H4 (cell line): ENCODE measurements at places on chromosomes 4 and X. TPM values are rescaled to one million over a fixed set of nuclear protein-coding genes. Genes with fewer than 3 reads are reported as not detected.

DNA sequence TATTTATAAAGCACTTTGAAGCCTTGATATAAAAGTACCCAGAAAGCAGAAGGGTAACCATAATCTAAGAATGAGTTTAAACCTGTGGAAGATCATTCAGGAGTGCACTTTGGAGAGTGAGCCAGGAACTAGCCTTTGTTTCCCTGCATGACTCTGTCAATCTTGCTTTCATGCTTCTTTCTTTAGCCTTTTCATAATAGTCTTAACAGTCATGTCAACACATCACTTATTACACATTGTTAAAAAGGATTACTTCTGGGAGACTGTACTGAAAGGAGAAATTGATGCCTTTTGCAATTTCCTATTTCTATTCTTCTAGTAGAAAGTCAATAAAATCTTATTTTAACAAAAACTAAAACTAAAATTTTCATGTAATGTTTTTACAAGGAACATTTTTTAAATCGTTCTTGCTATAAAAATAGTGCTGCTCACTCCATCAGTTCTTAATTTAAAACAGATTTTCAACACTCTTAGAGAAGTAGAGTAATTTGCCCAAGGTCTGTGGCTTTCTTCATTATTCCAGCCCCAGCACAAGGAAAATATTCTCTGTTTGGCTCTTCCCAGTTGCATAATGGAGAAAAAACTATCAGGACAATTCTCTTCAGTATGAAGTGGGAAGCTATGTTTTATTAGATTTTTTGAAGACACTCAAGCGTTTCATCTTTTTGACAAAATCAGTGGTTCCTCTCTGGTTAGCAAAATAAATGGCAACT lies 35.4 kb upstream of the SPP1 start:
- no peak for DNase-seq

GRCh38 chrX:10512258-10512657 lies 108.1 kb downstream of the MID1 start:
- no peak for DNase-seq

Gene MGARP
- total RNA-seq: 0.72 TPM in 1 of 2 replicates, not detected in the other

GRCh38 chr4:40980318-40980883 lies 230.6 kb downstream of the NSUN7 start:
- DNase-seq: peak; percentile 43

DNA sequence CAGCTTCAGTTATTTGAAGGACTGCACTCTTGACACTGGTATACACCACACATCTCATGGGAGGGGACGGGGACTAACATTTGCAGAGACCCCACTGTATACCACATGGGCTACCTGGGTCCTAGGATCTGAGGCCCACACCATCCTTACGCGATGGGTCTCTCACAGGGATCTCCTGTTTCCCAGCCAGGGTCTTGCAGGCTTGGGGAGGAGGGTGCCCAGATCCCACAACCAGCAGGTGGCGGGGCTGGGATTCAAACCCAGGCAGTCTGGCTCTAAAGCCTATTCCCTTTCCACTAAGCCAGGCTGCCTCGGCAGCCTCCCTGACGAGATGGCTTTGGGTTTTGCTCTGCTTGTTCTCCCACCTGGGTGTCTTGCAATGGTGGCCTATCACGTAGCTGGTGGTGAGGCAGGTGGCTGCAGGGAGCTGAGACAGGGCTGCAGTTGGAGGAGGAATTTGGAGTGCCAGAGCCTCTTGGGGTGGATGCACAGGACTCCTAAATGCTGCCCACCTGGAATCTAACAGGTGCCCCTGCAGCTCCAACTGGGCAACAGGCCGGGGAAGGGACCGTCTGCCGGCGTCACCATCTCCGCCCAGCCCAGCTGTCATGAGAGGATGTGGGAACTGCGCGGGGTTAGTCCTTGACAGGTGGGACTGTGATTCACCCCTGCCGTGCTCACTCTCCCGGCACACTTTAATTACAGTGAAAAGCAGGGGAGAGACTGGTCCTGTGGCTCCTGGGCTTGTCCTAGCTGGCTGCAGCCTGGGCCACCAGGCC lies 110.7 kb downstream of the PSAPL1 start:
- DNase-seq: no peak

- peak; percentile 9 for DNase-seq
Observed at GRCh38 chrX:12771445-12772069, 19.7 kb upstream of the PRPS2 start.

GRCh38 chrX:155857561-155857960 lies 23.6 kb upstream of the VAMP7 start:
- DNase-seq: peak; percentile 51

- no peak for DNase-seq
Observed at GRCh38 chr4:55154933-55155332, 29.5 kb upstream of the KDR start.

GRCh38 chr4:145839151-145839550 lies 99.5 kb downstream of the ZNF827 start:
- peak; percentile 74 for DNase-seq

Gene OPRPN
- total RNA-seq: not detected in 2 replicates

Gene MAGEA2B
- 3.2 and 19.6 TPM in 2 replicates for total RNA-seq

Gene NAA11
- total RNA-seq: 7.1 and 11.0 TPM in 2 replicates

GRCh38 chr4:180615746-180616145 lies 1627.5 kb upstream of the TENM3 start:
- no peak for DNase-seq

Gene BEND4
- total RNA-seq: not detected in 2 replicates

DNA sequence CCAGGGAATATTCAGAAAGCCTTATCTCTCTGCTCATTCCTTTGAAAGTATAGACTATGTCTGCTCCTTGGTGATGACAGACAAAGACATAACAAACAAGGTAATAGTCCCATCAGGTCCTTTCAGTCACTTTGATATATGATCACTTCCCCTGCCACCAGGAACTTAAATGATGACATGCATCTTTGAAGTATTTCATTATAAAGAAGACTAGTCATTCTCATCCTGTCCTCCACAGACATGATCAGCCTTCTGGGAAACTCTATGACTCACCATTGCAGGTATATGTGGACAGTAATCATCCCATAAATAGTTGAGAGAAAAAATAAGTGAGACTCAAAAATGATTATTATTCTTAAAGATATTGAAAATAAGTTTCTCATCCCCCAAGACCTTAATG lies 117.5 kb upstream of the VCX2 start:
- no peak for DNase-seq

Gene PPM1K
- total RNA-seq: 4.9 and 7.3 TPM in 2 replicates

GRCh38 chr4:163554870-163555465 lies 60.5 kb downstream of the TMA16 start:
- DNase-seq: no peak

- no peak for DNase-seq
Observed at GRCh38 chrX:107775000-107775733, 420 bp downstream of the TSC22D3 start.

Gene CFAP47
- 0.84 and 1.6 TPM in 2 replicates for total RNA-seq

DNA sequence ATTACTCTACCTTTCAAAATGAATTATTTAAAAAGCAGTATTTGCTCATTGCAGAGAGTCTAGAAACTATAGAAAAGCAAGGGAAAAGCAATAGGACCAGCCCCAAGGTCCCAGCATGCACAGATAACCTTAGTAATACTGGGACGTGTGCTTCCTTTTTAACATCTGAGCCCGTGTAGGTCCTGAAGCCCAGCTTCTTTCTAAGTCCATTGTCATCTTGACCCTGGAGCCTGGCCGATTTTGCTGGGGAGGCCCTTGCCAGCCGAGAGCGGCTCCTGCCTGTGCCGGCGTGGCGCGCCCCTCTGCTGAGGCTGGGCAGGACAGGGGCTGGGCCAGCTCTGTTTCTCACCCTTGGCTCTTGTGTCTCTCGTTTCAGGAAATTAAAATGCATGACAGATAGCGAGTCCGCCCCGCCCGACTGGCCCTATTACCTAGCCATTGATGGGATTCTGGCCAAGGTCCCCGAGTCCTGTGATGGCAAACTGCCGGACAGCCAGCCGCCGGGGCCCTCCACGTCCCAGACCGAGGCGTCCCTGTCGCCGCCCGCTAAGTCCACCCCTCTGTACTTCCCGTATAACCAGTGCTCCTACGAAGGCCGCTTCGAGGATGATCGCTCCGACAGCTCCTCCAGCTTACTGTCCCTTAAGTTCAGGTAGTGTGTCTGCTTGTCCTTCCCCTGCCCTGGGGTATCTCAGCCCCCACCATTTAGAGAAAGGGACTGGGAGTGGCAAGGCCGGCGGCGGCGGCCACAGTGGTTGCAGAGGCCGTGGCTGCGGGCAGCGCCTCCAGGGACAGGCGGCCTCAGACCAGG lies 4.1 kb downstream of the MSANTD1 start:
- DNase-seq: no peak

Gene ADAM29
- total RNA-seq: not detected in 2 replicates

GRCh38 chr4:74654230-74654681 lies 140.1 kb downstream of the BTC start:
- no peak for DNase-seq

DNA sequence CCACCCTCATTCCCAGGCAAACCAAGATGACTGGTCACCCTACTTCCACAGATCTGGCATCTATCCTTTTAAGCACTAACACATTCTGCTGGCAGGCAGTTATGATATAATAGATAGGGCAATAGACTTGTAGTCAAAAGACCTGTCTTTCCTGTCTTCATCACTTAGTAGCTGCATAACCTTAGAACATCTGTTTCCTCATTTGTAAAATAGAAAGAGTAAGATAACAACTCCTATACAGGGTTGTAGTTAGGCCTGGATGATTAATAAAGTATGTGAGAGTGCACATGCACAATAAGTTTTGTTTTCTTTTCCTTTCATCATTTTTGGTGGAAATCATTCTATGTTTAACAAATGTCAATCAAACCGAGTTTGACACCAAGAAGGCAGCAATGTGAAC lies 72.1 kb downstream of the GPR82 start:
- DNase-seq: no peak

DNA sequence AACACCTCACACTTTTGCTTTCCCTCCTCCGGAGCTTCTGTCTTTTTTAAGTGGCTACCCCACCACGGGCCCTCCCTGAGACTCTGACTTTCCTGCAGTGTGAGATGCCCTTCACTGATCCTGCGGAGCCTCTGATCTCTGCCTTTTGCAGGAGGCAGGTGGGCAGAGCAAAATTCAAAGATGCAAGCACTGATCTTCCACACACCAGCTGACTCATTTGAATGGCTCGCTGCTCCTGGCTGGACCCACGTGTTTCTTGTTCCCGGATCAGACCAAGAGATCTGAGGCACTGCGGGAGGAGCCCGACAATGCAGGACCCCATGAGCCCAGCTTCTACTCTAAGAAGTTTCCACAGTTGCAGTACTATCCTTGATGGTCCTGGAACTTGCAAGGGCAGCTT lies 1607.9 kb upstream of the TENM3 start:
- DNase-seq: peak; percentile 39

GRCh38 chrX:74924449-74925224 lies 615 bp downstream of the NEXMIF start:
- DNase-seq: no peak

Gene REELD1
- total RNA-seq: not detected in 2 replicates

GRCh38 chrX:38616904-38617303 lies 55.6 kb downstream of the TSPAN7 start:
- no peak for DNase-seq

- DNase-seq: peak; percentile 49
Observed at GRCh38 chr4:47274901-47275300, 188.6 kb downstream of the COMMD8 start.

DNA sequence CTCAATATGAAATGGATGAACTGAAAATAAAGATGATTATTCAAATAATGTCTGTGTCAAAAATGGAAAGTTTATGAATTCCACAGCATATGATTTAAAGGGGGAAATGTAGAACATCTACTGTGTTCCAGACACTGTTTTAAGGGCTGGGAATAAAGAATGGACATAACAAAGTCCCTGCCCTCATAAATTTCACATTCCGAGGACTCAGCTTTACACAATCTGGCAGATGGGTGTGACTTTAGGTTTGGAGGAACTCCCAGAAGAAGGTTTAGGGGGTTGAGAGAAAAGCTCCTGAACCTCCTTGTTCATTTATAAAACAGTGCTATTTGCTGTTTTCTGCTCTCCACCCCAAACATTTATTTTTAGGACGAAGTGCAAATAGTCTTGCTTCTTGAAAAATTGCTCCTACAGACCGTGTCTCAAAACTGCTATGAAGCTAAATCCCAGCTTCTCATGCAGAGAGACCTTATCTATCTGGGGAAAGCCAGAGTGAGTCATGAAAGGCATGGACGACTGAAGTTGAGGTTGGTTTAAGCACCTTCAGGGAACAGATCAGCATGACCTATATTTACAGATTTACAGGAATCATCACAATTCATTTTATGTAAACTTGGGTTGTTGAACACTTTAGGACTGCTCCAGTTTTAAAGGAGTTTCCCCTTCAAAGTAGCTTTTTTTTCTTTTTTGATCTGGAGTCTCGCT lies 184.3 kb downstream of the HS6ST2 start:
- DNase-seq: peak; percentile 28

DNA sequence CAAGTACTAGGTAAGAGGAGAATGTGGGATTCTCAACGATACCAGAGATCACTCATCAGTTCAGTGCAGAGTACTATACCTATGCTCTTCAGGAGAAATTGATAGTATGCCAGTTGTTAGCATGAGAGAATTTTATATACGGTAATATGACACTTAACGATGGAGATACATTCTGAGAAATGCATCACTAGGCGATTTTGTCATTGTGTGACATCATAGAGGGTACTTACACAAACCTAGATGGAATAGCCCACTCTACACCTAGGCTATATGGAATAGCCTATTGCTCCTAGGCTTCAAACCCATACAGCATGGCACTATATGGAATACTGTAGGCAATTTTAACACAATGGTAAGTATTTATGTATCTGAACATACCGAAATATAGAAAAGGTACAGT lies 140.2 kb downstream of the SLIT2 start:
- no peak for DNase-seq

GRCh38 chr4:142350871-142351270 lies 495.2 kb downstream of the INPP4B start:
- no peak for DNase-seq

DNA sequence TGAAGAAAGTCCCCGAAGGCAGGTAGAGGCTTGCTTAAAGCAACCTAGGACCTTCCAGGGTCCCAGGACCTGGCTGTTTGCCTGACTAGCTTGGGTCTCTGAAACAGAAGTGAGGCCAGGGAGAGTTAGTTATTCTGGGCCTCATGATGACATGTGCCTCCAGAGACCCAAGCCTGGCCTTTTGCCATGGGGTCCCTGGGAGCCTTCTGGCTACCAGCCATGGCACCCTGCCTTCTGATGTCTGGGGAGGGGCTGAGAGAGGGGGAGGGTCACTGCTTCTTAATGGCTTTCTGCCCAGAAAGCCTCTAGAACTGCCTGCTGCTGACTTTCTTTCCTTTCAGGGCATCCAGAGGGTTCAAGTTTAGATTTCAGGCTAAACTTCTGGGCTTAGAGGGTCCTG lies 1.0 kb upstream of the STARD8 start:
- DNase-seq: no peak

DNA sequence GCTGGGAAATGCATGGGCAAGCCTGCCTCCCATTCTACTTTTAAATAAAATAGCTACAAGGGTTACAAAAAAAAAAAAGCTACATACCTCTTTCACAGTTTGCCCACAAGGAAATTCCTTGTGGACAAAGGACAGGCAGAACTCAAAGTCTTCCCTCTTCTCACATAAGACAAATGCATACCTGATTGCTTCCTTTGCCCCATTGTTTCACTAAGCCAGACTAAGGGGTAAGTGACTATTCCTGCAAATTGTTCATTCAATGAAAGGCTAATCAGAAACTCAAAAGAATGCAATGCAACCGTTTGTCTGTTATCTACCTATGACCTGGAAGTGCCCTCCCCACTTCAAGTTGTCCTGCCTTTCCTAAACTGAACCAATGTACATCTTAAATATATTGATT lies 780.6 kb downstream of the FAM133A start:
- DNase-seq: no peak
